ENCODE measurements at places on chromosomes 2 and 18. TPM values are rescaled to one million over a fixed set of nuclear protein-coding genes. Genes with fewer than 3 reads are reported as not detected.

DNA sequence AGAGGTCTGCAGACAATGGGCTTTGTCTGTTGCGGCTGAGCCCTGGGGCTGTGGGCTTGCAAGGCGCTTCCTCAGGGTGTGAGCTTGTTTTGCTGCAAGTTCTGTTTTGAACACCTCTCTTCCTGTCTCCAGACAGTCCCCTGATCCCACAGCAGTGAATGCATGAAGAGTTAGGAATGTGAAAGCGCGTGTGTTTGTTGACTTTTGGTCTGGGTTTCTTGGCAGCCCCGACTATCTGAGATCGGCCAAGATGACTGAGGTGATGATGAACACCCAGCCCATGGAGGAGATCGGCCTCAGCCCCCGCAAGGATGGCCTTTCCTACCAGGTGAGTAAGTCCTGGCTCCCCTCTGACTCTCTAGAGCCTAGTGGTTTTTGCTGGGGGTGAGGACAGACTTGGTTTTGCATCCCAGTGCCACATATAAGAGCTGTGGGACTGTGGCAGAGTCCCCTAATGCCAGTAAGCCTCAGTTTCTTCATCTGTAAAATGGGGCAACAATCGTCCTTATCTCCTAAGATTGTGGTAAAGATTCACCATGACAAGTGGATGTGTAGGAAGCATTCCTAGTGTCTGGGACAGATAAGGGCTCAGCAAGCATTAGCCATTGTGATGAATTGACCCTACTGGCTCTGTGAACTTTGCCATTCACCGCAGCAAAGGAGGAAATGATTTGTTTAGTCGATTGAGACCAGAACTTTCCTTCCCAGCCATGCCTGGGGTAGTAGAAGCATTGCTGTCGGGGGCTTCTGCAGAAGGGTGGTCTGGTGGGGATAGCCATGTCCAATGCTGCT is 3.0 kb downstream of the LBH start:
- DNase-seq: peak; percentile 59
- H3K27me3 ChIP-seq: peaks cover 53% of the 10 kb centered on the region
- no peak overlapping the region for H3K4me3 ChIP-seq
- H3K27ac ChIP-seq: no peak overlapping the region
- peaks cover 16% of the 10 kb centered on the region for H3K4me1 ChIP-seq

The CDCA7 gene
- polyA plus RNA-seq: 75.9 TPM

- no peaks in the 10 kb centered on the region for H3K36me3 ChIP-seq
- H3K27ac ChIP-seq: no peak overlapping the region
- H3K4me1 ChIP-seq: no peaks in the 10 kb centered on the region
- no peak overlapping the region for H3K4me3 ChIP-seq
- DNase-seq: no peak
These were observed 300.6 kb downstream of the AFF3 start for GRCh38 chr2:99841749-99842148.

DNA sequence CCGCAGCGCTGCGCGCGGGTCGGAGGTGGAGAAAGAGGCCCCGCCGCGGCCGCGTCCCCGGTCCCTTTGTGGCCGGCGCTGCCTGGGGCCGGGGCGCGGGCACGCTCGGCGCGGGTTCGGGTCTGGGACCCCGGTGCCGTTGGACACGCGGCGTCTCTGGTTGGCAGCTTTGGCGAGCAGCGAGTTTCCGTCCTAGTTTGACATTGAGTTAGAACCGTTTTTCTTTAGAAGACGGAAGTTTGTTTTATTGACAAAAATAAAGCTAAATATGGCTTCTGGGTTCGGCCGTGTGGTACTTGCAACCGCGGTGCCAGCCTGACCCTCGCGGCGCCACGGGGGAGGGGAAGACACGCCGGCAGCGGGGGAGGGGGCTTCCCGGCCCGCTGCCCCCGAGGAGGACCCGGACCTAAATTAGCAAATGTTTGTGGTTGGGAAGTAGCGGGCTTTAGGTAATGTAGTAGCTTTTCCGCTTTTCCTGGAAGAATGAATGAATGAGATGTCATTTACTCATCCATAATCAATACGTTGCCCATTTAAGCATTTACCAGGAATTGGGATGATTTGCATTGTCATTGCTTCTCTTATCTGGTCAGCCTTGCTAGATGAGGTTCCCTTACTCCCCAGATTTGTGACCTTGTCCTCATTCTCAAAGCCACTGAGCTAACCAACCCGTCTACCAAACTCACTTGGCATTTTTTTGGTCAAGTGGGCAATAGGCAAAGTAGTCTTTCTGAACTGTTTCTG is 530 bp downstream of the GALNT1 start:
- H3K27me3 ChIP-seq: no peaks in the 10 kb centered on the region
- H3K4me1 ChIP-seq: peaks cover 5% of the 10 kb centered on the region
- DNase-seq: no peak

The PLA2R1 gene
- polyA plus RNA-seq: 18.4 TPM

DNA sequence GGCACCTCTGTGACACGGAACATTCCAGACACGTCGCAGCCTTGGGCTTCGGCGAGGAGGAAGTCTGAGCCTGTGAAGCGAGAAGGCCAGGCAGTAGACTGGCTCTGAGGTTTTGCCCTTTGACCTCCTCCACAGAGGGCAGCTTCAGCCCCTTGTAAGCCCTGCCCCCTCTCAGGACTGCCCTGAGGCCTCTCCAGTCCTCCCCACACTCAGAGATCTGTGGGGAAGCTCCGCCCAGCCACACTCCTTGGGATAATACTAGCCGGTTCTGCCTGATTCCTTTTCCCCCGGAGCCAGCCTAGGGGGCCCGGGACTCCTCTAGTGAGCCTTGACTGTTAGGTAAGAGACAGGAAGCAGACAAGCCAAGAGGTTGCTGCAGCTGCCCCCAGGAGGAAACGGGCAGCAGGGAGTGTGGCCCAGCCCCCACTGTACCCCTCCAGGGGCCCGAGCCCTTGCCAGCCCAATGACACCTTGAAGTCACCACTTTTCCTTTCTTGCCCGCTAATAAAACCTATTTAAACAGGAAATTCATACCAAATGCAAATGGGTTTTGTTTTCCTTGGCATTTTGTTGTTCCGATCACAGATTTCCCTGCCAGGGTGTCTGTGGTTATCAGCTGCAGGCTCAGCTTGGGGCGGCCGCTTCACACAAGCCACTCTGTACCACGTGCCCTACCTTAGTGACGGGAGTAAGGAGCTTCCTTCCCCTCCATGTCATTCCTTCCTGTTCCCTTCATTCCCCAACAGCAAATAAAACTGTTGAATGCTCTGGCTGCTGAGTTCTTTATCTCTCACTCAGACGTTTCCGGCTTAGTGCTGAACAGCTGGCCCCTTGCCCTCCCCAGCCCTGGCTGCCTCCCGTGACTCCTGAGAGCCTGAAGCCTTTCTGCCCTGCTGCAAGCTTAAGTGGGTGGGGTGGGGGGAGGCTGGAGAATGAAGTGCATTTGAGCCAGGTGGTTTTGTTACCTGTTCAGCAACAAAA is 124.7 kb downstream of the CABLES1 start:
- H3K36me3 ChIP-seq: peaks cover 11% of the 10 kb centered on the region
- no peaks in the 10 kb centered on the region for H3K27me3 ChIP-seq
- DNase-seq: peak; percentile 91
- H3K4me1 ChIP-seq: peaks cover 32% of the 10 kb centered on the region

DNA sequence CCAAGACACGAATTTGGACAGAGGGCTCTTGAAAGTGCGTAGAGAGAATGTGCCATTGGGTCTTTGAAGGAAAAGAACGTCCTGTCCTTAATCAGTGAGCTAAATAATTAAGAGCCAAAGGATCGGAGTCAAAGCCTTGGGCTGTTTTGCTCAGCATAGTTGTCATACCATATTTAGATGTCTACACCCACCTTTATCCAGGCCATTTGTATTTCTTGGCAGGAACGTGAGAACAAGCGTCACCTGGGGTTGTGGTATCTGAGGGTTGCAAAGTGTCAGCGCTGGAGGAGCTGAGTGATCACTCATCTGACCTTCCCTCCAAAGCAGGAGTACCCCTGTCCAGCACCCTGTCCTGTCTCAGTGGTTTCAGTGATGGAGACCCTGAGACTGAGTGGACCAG is 4.5 kb downstream of the LPIN1 start:
- no peak overlapping the region for H3K27ac ChIP-seq
- H3K27me3 ChIP-seq: no peaks in the 10 kb centered on the region
- peaks cover 29% of the 10 kb centered on the region for H3K4me1 ChIP-seq
- no peak for DNase-seq
- H3K36me3 ChIP-seq: no peaks in the 10 kb centered on the region

- no peaks in the 10 kb centered on the region for H3K27me3 ChIP-seq
- H3K4me3 ChIP-seq: no peak overlapping the region
These were observed 206.3 kb upstream of the GULP1 start for GRCh38 chr2:188085421-188085820.

- H3K4me3 ChIP-seq: no peak overlapping the region
- no peaks in the 10 kb centered on the region for H3K27me3 ChIP-seq
- DNase-seq: no peak
- peaks cover 4% of the 10 kb centered on the region for H3K4me1 ChIP-seq
These were observed 169.2 kb downstream of the KLHL29 start for GRCh38 chr2:23554054-23554697.

DNA sequence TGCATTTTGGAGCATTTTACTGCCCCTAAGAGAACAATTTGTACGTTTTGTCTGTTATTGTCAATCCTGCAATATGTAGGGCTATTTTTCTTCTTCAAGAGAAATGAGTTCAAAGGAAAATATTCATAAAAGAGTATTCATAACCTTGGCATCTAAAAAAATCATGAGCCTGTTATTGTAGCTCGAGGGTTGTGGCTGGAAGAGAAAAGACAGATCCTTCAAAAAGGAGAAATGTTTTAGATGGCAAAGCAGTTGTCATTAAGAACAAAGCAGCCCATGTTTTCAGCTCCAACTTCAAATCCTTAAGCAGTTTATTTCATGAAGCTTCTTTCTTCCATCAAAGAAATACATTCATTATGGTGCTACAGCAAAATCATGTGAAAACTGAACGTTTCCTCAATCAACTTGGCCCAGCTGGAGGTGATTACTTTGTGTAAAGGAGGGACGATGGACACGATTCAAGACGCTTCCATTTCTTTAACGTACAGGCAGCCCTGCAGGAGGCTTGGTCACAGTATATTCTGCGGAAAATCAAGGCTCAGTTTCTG is 31.4 kb downstream of the QPCT start:
- H3K27me3 ChIP-seq: no peaks in the 10 kb centered on the region
- no peak overlapping the region for H3K4me3 ChIP-seq
- H3K4me1 ChIP-seq: no peaks in the 10 kb centered on the region
- H3K27ac ChIP-seq: no peak overlapping the region

GRCh38 chr18:69088973-69089372 is 291.1 kb downstream of the CCDC102B start:
- no peaks in the 10 kb centered on the region for H3K4me1 ChIP-seq
- no peak overlapping the region for H3K27ac ChIP-seq
- DNase-seq: no peak
- no peaks in the 10 kb centered on the region for H3K27me3 ChIP-seq
- H3K4me3 ChIP-seq: no peak overlapping the region

The SOX11 gene
- polyA plus RNA-seq: 3.1 TPM

DNA sequence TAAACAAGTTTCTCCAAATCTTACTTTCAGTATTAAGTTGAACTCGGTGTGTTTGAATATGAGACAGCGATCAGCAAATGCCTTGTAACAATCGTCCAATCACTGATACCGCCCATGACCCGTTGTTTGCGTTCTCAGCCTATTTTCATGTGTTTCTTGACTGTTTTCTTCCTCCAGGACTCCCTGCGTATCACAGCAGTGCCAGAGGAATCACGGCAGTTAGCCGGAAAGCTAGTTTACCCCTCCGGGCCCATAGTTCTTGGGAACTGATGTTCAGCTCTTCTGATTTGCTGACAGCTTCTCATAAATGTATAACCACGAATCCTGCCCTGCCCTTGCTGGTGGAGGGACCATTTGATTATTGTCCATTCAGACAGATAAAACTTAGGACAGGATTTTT is 42.2 kb upstream of the TPO start:
- H3K27ac ChIP-seq: no peak overlapping the region
- H3K27me3 ChIP-seq: no peaks in the 10 kb centered on the region
- no peak overlapping the region for H3K4me3 ChIP-seq
- no peaks in the 10 kb centered on the region for H3K4me1 ChIP-seq
- H3K36me3 ChIP-seq: no peaks in the 10 kb centered on the region

- H3K36me3 ChIP-seq: no peaks in the 10 kb centered on the region
- no peak for DNase-seq
- no peak overlapping the region for H3K27ac ChIP-seq
- no peaks in the 10 kb centered on the region for H3K27me3 ChIP-seq
- no peaks in the 10 kb centered on the region for H3K4me1 ChIP-seq
These were observed 17.2 kb upstream of the KLF7 start for GRCh38 chr2:207182911-207183310.

DNA sequence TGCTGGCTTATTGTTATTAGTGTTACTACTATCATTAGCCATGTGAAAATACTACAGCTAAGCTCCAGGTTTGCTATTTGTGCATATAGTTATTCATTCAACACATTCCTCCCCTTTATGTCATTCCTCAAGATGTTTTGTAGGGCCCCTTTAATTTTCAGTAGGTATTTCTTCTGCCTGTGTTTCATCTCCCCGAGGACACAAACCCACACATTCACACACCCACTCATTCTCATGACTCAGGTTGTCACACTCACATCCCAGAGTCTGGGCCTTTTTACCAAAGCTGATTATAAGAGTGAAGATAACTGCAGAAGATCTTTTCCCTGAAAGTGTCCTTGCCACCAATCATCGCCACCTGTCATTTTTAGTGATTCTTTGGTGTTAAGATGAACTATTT is 68.6 kb upstream of the SPOPL start:
- no peaks in the 10 kb centered on the region for H3K27me3 ChIP-seq
- DNase-seq: no peak
- H3K4me3 ChIP-seq: no peak overlapping the region
- H3K27ac ChIP-seq: no peak overlapping the region
- H3K4me1 ChIP-seq: peaks cover 5% of the 10 kb centered on the region

DNA sequence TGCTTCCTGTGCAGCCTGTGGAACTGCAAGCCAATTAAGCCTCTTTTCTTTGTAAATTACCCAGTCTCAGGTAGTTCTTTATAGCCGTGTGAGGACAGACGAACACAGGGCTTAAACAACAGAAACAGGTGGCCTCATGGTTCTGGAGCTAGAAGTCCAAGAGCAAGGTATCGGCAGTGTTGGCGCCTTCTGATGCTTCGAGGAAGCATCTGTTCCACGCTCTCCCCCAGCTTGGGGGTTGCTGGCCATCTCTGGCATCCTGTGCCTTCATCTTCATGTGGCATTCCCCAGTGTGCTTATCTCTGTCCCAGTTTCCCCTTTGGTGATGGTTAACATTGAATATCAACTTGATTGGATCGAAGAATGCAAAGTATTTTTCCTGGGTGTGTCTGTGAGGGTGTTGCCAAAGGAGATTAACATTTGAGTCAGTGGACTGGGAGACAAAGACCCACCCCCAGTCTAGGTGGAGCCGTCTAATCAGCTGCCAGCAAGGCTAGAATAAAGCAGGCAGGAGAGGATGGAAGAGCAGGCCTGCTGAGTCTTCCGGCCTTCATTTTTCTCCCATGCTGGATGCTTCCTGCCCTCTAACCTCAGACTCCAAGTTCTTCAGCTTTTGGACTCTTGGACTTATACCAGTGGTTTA is 287.6 kb downstream of the PHLPP1 start:
- no peaks in the 10 kb centered on the region for H3K36me3 ChIP-seq
- DNase-seq: no peak
- H3K4me1 ChIP-seq: no peaks in the 10 kb centered on the region
- H3K27me3 ChIP-seq: no peaks in the 10 kb centered on the region

The TNS1 gene
- 26.8 TPM for polyA plus RNA-seq

The COL6A3 gene
- polyA plus RNA-seq: 127 TPM

The PLB1 gene
- polyA plus RNA-seq: 3.2 TPM

The CNTNAP5 gene
- polyA plus RNA-seq: 2.2 TPM
